Thymus (tissue), 14 donors: ENCODE measurements at places on chromosomes 13 and 19.

GRCh38 chr13:46079770-46080169 lies 25.1 kb downstream of the CPB2 start:
- no peak for DNase-seq

DNA sequence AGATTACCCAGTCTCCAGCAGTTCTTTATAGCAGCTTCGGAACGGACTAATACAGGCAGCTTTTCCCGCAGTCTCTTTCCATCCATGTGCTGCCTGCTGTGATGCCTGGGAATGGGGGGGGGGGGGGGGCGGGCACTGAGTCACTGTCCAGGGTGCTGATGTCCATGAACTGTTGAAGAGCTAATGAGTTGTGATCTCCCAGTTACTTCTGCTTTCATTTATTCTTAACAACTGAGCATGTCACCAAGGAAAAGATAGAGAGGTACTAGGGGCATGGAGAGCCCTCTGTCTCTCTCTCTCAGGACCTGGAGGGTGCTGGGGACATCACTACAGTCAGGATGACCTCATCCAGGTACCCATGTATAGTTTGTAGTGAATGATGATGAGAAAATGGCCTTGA lies 20.3 kb upstream of the CEACAM1 start:
- DNase-seq: no peak

- DNase-seq: no peak
Observed at GRCh38 chr13:33547035-33547434, 261.5 kb upstream of the STARD13 start.

DNA sequence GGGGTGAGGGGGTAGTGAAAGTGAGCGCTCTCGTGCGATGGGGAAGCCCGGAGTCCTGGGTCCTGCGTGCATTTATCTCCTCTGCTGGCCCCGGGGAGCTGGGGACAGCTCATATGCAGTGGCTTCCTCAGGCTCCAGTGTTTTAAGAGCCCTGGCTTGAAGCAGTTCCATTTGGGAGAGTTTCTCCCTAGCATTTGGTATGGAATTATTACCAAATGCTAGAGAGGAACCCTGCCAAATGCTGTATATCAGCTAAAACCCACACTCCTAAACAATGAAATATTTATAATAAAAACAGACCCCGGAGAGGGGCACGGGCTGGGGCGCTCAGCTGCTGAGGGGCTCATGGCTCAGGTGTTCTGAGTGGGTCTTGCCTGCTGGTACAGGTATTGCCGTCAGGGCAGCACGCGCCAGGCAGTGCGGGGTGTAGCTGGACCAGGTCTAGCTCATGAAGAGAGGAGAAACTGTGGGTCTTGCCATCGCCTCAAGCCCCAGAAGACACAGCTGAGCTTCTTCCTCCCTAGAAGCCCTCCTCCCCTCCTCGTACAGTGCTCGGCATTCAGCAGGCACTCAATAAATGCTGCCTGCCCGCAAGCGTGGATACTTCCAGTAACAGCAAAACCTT lies 163.6 kb upstream of the ZNF536 start:
- DNase-seq: no peak

GRCh38 chr13:72728290-72728605 lies 525 bp downstream of the BORA start:
- DNase-seq: no peak

DNA sequence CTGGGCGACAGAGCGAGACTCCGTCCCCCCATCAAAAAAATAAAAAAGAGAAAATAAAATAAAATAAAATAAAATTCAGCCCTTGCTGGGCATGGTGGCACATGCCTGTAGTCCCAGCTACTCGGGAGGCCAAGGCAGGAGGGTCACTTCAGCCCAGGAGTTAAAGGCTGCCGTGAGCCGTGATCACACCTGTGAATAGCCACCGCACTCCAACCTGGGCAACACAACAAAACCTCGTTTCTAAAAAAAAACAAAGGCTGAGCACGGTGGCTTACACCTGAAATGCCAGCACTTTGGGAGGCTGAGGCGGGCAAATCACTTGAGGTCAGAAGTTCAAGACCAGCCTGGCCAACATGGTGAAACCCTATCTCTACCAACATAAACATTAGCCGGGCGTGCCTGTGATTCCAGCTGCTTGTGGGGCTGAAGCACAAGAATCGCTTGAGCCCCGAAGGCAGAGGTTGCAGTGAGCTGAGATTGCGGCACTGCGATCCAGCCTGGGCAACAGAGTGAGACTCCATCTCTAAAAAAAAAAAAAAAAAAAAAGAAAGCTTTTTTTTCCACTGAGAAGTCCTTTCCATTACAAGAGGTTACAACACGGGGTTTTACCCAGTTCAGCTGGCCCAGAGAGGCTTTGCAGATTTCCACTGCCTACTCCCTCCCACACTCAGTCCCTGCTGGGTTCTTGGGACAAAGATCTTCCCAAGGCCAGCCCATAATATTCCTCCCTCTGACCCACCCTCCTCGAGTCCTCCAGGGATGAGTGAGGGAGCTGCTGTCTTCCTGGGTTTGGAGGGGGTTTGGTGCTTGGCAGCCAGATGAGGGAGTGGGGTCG lies 6.4 kb downstream of the ANGPTL4 start:
- DNase-seq: no peak

GRCh38 chr13:81779876-81780275 lies 1439.0 kb upstream of the SPRY2 start:
- DNase-seq: no peak

DNA sequence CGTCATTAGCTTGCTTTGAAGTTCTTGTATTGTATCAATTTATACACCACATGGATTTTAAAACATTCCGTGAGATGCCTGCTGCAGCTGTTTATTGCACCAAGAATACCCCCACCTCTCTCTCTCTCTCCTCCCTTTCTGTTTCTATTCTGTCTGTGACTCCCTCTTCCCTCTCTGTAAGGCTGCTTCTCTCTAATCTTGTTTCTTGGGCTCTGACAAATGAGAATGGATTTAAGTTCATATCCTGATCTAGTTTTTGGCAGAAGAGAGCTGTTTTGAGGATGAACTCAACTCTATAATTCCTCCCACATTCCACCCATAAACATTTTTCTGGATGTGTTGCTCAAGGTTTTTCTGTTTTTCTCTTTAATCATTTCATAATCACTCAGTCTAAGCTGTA lies 144.3 kb upstream of the FRY start:
- no peak for DNase-seq

GRCh38 chr19:36408101-36408500 lies 10.3 kb downstream of the ZFP82 start:
- DNase-seq: no peak

DNA sequence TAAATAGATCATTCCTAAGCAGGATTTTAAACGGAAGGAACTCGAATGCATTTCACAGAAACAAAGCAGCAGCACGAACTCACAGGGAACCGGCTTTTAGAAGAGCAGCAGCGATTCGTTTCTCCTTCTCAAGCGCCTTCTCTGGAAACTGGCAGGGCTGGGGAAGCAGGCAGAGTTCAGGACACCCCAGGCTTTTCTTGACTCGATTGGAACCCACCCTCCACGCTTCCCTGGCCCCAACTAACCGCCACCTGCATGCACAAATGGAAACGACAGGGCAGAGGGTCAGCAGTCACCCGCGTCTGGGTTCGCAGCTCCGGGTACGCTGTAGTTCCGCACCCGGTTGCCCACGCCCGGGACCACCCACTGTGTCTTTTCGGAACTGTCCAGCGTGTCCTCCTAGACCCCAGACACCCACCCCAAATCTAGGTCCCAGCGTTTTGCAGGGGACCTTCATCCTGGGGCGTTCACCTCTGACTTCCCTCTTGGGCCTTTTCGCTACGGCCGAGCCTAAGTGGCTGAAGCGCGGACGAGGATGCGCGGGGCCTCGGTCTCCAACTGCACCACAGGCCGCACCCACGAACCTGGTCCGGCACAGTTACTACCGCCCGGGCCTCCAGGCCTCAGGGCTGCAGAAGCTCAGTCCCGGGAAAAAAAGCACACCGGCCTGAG lies 500 bp downstream of the ZFP30 start:
- DNase-seq: peak; percentile 61

- no peak for DNase-seq
Observed at GRCh38 chr19:48926909-48927308, 6.6 kb upstream of the DHDH start.

- DNase-seq: no peak
Observed at GRCh38 chr19:3619631-3620012, 7.0 kb downstream of the CACTIN start.

DNA sequence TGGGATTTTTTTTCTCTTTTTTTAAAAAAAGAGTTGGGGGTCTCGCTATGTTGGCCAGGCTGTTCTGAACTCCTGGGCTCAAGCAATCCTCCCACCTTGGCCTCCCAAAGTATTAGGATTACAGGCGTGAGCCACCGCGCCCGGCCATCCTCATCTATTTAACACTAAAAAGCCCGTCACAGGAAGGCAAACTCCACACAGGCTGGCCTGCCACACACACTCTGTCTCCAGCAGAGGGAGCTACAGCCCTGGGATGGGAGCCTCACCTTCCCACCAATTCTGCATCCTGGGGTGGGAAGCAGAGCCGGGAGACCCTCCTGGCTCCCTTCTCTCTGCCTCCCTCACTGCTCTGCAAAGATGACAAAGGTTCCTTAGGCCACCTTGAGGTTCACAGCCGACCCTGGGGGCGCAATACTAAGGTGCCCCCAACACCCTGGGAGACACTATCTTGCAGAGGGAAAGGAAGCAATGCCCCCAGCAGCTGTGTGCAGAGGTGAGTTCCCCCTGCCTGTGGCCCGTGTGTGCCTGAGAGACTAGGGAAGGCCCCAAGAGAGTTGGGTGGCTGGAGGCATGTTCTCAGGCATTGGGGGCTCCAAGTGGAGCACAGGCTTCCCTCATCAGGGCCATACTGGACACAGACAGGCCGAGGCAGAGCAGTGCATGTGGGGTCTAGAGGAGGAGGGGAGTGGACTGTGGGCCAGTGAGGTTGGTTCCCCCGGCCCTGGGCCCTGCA lies 27.4 kb upstream of the TIMM44 start:
- no peak for DNase-seq

GRCh38 chr13:107819071-107819470 lies 396.3 kb downstream of the LIG4 start:
- no peak for DNase-seq

DNA sequence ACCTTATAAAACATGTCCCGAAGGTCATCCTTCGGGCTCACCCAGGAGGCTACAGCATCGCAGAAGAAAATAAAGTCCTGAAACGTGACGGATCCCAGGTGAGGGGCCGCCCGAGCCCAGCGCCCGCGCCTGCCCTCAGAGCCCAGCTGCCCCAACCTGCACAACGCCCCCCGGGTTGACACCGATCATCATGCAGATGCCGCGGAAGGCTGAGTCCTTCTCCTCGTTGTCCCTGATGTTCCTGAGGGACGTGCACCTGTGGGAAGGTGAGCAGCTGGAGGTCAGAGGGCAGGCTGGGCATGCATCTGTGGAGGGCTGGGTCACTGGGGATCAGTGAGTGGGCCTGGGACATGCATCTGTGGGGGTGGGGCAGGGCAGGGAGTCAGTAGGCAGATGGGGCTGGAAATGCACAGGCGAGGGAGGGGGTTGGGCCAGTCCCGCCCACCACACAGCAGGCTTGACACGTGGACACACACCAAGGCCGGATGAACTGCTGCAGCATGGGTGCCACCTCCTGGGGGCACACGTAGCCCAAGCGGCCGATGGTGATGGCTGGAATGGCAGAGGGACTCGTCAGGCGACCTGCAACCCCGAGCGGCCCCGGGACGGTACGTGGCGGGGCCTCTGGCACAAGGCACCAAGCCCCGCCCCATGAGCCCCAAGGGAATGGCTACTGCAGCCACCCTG lies 5.3 kb upstream of the FBXW9 start:
- no peak for DNase-seq

DNA sequence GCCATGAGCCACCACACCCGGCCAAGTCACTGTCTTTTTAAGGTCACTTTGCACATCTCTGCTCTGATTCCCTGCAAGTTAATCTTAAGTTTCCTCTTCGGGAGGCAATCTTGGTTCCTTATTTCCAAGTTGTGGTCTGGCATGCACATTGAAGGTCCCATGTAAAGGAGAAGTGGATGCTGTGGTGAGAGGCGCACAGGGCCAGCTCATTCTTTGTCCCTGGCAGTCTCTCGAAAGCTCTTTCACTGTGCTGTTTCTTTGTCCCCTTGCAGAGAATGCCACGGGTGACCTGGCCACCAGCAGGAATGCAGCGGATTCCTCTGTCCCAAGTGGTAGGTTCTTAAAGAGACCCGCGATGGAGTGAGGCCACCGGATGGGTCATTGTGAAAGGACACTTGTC lies 16.4 kb upstream of the C19orf33 start:
- DNase-seq: peak; percentile 21
